ENCODE measurements at places on chromosomes 1 and 21.
A peak's percentile ranks its signal among the peaks of the same experiment; 100 is the strongest.

GRCh38 chr1:179817056-179817455 lies 60.5 kb downstream of the TOR1AIP2 start:
- DNase-seq, result no peak

DNA sequence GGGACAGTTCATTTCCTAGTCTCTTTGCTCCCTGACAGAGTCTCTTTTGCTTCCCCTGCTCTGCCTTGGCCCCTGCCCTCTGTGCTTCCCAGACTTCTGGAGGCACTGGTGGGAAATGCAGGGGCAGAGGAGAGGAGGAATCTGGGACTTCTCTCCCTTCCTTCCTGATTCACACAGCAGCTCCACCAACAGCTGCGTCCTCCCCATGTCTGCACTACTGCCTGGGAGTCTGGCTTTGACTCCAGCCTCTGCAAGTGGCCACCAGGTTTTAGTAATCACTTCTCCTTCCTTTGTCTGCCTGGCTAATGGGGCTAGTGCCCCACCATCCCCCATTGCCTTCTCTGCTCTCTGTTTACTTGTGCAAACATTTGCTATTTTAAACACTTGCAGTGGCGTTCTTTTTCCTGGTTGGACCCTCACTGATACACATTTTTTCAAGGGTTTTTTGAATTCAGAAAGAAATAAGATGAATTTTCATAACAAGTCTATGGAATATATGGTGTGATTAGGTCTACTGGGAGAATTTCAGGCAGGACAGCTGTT lies 21.9 kb downstream of the FASLG start:
- no peak for DNase-seq

DNA sequence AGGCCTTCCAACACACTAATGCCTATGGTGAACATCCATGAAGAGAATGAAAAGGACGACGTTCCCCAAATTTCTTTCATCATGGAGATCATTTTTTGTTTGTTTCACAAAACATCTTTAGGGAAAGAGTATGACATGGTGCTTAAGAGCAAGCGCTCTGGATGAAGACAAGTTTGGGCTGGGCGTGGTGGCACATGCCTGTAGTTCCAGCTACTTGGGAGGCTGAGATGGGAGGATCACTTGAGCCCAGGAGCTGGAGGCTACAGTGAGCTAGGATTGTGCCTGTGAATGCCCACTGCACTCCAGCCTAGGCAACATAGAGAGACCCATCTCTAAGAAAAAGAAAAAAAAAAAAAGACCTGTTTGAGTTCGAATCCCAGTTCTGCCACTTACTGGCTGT lies 253.1 kb downstream of the PTPRU start:
- no peak for DNase-seq

- DNase-seq, result no peak
Measured at GRCh38 chr1:207990455-207990854, 79.5 kb upstream of the CD34 start.

DNA sequence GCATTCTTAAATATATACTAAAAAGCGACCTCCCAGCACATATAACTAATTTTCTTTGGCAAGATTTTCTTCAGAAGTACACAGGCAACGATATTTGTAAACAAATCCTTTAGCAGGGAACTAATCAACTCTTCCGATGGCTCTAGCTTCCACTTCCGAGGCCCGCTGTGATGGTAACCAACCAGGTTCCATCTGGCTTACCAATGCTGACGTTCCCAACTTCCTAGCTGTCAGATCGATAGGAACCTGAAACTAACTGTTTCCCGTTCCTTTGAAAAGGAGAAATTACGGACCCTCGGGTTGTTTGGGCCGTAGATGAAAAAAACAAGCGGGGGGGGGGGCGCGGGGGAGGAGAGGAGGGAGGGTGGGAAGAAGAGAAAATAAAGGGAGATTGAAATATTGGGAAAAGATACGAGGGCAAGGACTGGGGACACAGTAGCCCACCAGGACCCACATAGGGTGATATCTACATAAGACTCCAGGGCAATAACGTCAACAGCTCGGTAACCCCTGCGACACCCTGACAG lies 513 bp downstream of the GTF2B start:
- DNase-seq, result peak; percentile 37

DNA sequence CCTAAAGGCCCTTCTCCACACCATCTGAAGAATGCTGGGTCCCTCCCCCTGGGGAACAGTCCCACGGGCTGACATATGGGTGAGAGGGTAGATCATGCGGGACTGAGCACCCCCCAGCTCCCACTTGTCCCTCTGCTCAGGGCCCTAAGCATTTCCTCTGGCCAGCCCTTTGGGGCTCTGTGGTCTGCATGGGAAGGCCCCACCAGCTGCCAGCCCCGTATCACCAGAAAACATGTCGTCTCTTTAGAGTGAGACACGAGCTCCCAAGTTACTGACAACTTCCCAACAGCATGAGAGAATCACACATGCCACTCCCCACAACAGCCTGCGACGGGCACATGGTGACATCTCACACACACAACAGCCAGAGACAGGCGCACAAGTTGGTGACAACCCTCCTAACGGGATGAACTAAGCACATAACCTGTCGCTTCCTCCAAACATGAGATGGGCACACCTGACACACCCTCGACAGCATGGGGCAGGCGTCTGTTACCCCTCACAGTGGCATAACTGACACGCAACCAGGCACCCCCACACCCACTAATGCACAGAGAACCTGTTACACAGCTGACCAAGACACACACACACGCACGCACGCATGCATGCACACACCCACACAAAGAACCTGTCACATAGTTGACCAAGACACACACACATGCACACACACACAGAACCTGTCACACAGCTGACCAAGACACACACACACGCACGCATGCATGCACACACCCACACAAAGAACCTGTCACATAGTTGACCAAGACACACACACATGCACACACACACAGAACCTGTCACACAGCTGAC lies 41.2 kb downstream of the AHDC1 start:
- no peak for DNase-seq

GRCh38 chr1:38829368-38829767 lies 30.2 kb downstream of the RRAGC start:
- DNase-seq, result no peak

DNA sequence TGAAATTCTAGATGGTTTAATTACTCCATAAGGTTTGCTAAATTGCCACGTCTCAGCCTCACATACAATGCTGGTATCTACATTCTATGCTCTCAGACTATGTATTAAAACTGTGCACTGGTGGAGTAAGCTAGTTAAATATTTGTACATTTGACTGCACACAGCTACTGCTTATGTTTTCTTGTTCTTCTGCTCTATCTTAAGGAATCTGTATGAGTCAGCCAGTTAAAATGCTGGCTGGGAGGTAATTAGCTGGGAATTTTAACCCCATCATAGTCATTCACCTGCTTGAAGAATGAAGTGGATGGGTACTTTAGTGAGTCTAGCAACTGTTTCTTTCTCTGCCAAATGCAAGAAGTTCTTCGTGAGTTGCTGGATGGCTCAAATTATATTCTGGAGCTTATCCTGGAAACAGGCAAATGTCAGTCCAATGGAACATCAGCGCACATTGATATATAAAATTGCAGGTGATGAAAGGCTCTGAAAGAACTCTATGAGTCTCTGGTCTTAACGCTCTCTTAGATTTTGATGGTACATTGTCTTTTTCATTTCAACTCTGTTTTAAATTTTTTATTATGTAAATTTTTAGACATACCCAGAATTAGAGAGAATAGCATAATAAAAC lies 83.4 kb downstream of the BACH1 start:
- DNase-seq, result no peak

DNA sequence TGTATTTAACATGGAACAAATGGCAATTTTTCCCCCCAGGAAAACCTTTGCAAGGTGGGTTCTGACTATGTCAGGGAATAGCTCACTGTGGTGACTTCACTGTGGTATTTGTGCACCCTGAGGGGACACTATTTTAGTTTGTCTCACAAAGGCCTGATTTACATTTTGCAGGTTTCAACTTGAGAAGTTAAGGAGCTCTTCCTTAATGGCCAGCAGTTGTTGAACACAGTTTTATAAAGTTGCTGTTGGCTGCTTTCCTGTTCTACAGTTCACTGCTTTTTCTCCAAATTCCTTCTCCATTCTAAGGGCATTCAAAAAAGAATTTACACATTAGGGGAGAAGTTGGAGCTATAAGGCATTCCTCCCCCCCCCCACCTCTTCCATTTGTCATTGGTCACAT lies 4.6 kb downstream of the LAMC1 start:
- no peak for DNase-seq

DNA sequence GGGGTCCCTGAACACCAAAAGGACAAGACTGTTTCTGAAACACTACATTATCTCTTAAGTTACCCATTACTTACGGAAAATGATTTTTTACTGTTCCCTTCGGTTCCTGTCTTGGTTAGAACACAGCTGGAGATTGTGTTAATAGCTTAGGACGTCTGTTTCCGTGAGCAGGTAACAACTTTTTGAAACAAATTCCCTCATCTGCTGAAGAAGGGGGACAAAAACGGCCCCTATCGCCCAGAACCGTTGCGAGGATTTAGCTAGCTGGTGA lies 67.8 kb downstream of the SLC35A3 start:
- DNase-seq, result no peak

DNA sequence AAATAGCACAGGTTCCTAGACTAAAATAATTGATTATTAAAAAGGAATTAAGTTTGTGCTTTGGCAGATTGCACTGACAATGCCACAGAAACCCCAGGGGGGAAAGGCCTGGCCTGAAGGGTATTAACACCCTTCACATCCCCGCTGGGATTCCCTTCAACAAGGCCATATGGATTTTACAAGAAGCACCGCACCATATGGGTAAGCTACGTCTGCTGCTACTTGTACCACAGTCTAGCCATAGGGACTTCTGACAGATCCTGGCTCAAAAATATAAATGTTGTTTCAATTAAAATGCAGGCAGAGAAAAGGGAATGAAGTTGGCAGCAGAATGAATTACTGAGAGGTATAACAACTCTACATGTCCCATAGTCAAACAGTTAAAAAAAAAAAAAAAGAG lies 101.0 kb downstream of the DENND1B start:
- DNase-seq, result no peak

- no peak for DNase-seq
Measured at GRCh38 chr1:32816676-32817158, 441 bp downstream of the YARS1 start.

DNA sequence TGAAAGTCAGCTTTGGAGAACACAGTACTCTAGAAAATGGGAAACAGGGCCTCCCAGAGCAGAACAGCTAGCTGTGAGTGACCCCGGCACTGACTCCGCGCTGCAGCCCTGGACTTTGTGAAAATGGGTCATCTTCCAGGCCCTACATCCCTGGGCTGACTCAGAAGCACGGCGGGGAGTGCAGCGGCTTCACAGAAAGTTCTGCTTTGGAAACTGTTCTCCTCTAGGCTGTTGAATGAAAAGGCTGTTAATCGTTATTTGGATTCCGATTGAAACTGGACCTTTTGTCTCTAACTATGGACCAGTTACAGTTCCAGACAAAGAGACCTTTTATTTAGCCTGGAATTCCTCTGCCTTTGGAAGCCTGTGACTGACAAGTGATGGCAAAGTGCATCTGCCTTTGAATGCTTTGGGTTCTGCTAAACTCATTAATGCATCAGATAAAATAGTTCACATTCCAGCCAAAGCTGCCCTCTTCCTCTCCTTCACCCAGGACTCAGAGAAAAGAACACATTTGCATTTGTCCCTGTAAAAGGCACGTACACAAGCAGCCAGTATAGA lies 144.9 kb upstream of the HOOK1 start:
- DNase-seq, result no peak

- no peak for DNase-seq
Measured at GRCh38 chr1:26861889-26862378, 1.0 kb upstream of the SFN start.

DNA sequence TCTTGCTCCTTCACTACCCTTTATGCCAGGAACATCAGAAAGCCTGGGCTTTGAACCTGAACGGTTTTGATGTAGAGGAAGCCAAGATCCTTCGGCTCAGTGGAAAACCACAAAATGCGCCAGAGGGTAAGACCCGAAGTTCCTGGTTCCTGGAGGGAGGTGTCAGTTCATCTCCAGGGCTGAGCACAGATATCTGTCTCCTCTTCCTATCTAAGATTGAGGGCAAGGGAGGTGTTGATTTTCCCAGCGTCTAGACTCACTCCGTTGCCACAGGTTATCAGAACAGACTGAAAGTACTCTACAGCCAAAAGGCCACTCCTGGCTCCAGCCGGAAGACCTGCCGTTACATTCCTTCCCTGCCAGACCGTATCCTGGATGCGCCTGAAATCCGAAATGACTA lies 915 bp downstream of the CDC20 start:
- DNase-seq, result no peak

- DNase-seq, result peak; percentile 57
Measured at GRCh38 chr1:230972855-230973271, 5.8 kb downstream of the TTC13 start.

DNA sequence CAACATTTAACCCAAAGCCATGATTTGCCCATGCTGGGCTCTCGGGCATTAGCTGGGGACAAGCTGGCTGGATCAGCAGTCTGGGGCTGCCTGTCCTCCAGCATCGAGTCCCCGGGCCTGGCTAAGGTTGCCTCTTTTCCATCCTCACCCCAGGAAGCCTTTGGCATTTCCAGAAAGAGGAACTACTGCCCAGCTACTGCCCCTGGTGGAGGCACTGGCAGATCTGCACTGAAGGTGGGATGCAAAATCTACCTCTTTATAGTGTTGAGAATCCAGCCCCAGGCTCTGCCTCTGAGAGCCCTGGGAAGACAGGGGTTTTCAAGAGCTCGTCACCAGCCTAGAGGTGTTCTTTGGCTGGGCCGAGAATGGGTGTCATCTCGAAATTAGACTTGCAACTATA lies 635.9 kb downstream of the MATN1 start:
- DNase-seq, result no peak

GRCh38 chr1:173475564-173476196 lies 1.5 kb upstream of the PRDX6 start:
- peak; percentile 27 for DNase-seq

- peak; percentile 48 for DNase-seq
Measured at GRCh38 chr1:236685917-236686814, at the start of gene ACTN2. Gene ACTN2 (plus strand): TSS chr1:236686499. CDS start chr1:236686674, 175 bp downstream.

DNA sequence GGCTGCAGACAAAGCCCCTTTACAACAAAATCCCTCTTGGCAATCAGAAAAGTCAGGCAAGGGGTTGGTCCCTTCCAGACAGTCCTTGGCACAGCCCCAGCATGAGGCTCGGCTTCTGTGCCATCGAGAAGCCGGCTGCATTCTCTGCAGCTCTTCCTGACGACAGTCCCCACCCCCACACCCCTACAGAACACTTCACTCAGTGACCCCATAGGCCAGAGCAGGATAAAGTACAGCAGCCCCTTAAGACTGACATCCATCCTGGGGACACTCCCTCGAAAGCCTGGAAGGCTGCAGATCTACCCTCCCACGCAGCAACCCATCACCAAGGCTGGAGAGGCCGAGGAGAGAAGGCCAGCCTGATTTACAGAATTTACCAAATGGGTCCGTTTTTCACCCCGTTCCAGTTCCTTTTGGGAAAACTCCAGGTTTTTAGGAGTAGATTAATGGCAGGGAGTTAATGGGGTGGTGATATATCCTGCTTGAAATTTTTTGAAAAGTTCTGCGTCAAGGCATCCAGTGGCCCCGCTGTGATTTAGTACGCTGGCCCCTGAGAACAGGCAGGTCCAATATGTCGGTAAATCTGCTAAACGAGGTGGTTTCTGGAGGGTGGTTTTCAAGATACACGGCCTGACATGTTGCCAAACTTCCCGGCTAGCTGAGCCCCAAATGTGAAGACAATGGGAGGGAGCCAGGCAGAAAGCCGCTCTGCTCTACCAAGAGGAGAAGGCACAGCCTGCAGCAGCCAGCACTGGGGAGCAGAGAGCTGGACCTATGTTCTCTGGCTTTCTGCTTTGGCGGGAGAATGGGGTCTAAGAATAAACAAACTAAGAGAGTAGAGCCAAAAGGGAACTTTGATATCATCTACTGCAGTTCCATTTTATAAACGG lies 81.7 kb downstream of the SSBP3 start:
- DNase-seq, result no peak

- DNase-seq, result no peak
Measured at GRCh38 chr1:53669621-53670191, 69.3 kb downstream of the GLIS1 start.

All from activated naive CD4-positive, alpha-beta T cell treated with Interleukin-2 at 50 U/mL for 16 hours (primary cell).